ENCODE measurements at places on chromosomes 12 and 14. TPM values are rescaled to one million over a fixed set of nuclear protein-coding genes. Genes with fewer than 3 reads are reported as not detected.

- H3K4me1 ChIP-seq: no peaks in the 10 kb centered on the region
- no peak for DNase-seq
- no peak overlapping the region for H3K27ac ChIP-seq
- H3K4me3 ChIP-seq: no peak overlapping the region
These were observed 8.5 kb upstream of the TTC8 start for GRCh38 chr14:88815980-88816379.

DNA sequence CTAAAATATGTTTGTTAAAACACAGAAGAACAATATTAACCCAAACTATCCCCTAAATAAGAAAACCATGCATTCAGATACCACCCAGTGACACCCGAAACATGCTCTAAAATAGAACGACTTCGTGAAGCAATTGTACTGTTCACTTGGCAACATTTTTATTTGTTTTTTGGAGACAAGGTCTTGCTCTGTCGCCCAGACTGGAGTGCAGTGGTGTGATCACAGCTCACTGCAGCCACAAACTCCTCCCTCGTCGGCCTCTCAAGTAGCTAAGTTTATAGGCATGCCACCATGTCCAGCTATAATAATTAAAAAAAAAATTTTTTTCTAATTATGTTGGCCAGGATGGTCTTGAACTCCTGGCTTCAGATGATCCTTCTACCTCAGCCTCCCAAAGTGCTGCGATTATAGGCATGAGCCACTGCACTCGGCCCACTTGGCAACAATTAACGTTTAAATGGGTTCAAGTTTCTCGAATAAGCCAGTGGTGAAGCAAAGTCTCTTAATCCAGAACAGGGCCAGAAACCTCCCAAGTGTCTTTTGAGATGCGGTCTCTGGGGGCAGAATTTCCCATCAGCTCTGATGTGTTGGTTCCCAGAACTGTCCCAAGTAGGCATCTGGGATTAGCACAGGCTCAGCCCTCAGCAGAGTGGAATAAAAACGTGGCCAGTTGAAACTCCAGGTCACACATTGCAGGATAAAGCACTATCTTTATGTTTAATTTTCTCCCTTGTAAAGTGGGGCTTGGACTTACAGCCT lies 74.5 kb downstream of the TMCC3 start:
- peaks cover 15% of the 10 kb centered on the region for H3K36me3 ChIP-seq
- no peak overlapping the region for H3K27ac ChIP-seq
- no peaks in the 10 kb centered on the region for H3K4me1 ChIP-seq
- H3K27me3 ChIP-seq: peaks cover 3% of the 10 kb centered on the region
- no peak for DNase-seq

KCNK13 gene
- not detected for total RNA-seq

- no peak overlapping the region for H3K27ac ChIP-seq
- no peaks in the 10 kb centered on the region for H3K27me3 ChIP-seq
- no peak overlapping the region for H3K4me3 ChIP-seq
- H3K4me1 ChIP-seq: no peaks in the 10 kb centered on the region
- no peak for DNase-seq
- no peaks in the 10 kb centered on the region for H3K36me3 ChIP-seq
These were observed 907.6 kb upstream of the FLRT2 start for GRCh38 chr14:84622357-84622756.

All from glutamatergic neuron (in vitro differentiated cells).